ENCODE measurements at places on chromosomes 13 and 19. TPM values are rescaled to one million over a fixed set of nuclear protein-coding genes. Genes with fewer than 3 reads are reported as not detected.

ZNF439 gene
- total RNA-seq: 6.4 TPM

TICAM1 gene
- total RNA-seq: 7.7 TPM

PALM gene
- 86.9 TPM for total RNA-seq

DNAAF3 gene
- 3.3 TPM for total RNA-seq

NLRP12 gene
- 0.11 TPM for total RNA-seq

SPTBN4 gene
- total RNA-seq: 1.7 TPM

ADGRE1 gene
- total RNA-seq: not detected

RTBDN gene
- total RNA-seq: not detected

DLL3 gene
- total RNA-seq: 0.40 TPM

ACER1 gene
- 0.16 TPM for total RNA-seq

DCLK1 gene
- total RNA-seq: 23.1 TPM

C1QTNF9 gene
- not detected for total RNA-seq

ING1 gene
- total RNA-seq: 19.1 TPM

ZNF433 gene
- 20.6 TPM for total RNA-seq

EPS8L1 gene
- 375 TPM for total RNA-seq

C19orf67 gene
- total RNA-seq: 0.90 TPM

ZNF320 gene
- total RNA-seq: 36.9 TPM

ADAMTS10 gene
- 182 TPM for total RNA-seq

COL5A3 gene
- total RNA-seq: 4.4 TPM

SOX1 gene
- not detected for total RNA-seq

FUZ gene
- 23.2 TPM for total RNA-seq

SIGLEC14 gene
- total RNA-seq: not detected

SCN1B gene
- 2.8 TPM for total RNA-seq

GPR183 gene
- total RNA-seq: 0.14 TPM

TNNI3 gene
- 8.9 TPM for total RNA-seq

CASP14 gene
- not detected for total RNA-seq

GIPR gene
- total RNA-seq: 4.1 TPM

TMEM255B gene
- total RNA-seq: 1.7 TPM

ZNF552 gene
- 15.5 TPM for total RNA-seq

CCNA1 gene
- 0.20 TPM for total RNA-seq

ZNF627 gene
- total RNA-seq: 28.6 TPM

BAX gene
- total RNA-seq: 119 TPM

CEACAM20 gene
- total RNA-seq: not detected

SIGLEC10 gene
- not detected for total RNA-seq

CLN5 gene
- 23.8 TPM for total RNA-seq

NLRP5 gene
- not detected for total RNA-seq

GJB6 gene
- total RNA-seq: 28.6 TPM

CALR3 gene
- not detected for total RNA-seq

ITGBL1 gene
- 0.07 TPM for total RNA-seq

PSG6 gene
- total RNA-seq: not detected

C3 gene
- total RNA-seq: 35.3 TPM

ZGLP1 gene
- 13.5 TPM for total RNA-seq

BORCS8 gene
- total RNA-seq: 28.4 TPM

UBAC2 gene
- total RNA-seq: 62.3 TPM

AP3D1 gene
- 107 TPM for total RNA-seq

PLIN4 gene
- total RNA-seq: 0.25 TPM
